ENCODE measurements at places on chromosomes 16 and 17.
A peak's percentile ranks its signal among the peaks of the same experiment; 100 is the strongest.

- DNase-seq: no peak
- H3K4me3 ChIP-seq: no peak overlapping the region
- H3K36me3 ChIP-seq: peaks cover 17% of the 10 kb centered on the region
- H3K4me1 ChIP-seq: no peaks in the 10 kb centered on the region
Measured at GRCh38 chr16:81996664-81997509, 14.4 kb downstream of the SDR42E1 start.

GRCh38 chr17:35132816-35133550 lies 9.1 kb downstream of the NLE1 start:
- peaks cover 46% of the 10 kb centered on the region for H3K36me3 ChIP-seq
- H3K4me3 ChIP-seq: no peak overlapping the region
- H3K27me3 ChIP-seq: no peaks in the 10 kb centered on the region
- DNase-seq: no peak
- no peak overlapping the region for H3K27ac ChIP-seq

- peak overlapping the region; percentile 96 for H3K27ac ChIP-seq
- H3K36me3 ChIP-seq: peaks cover 7% of the 10 kb centered on the region
- peak overlapping the region; percentile 15 for H3K4me3 ChIP-seq
- peaks cover 69% of the 10 kb centered on the region for H3K4me1 ChIP-seq
Measured at GRCh38 chr17:17957584-17957916, 14.7 kb downstream of the TOM1L2 start.

GRCh38 chr16:31107465-31107867 lies 720 bp upstream of the BCKDK start:
- H3K4me3 ChIP-seq: peak overlapping the region; percentile 89
- peak; percentile 61 for DNase-seq
- no peaks in the 10 kb centered on the region for H3K27me3 ChIP-seq
- H3K27ac ChIP-seq: peak overlapping the region; percentile 80
